ENCODE measurements at places on chromosomes 4 and X.

DNA sequence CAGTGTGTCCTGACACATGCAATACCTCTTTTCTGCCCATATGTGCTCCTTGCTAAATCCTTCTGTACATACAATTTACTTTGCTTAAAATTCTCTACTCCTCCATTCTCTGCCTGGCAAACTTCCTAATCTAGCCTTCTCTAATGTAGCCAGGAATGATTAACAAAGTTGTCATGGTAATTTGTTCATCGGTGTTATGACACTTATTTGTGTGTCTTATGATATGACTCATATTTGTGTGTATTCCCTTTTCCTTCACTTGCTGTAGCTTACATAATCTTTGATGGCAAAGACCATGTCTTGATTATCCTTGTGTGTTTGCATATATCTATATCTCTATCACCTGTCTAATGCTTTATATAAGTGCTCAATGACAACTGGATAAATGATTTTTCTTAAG, 133.3 kb downstream of the COL25A1 start:
- DNase-seq = no peak

- DNase-seq = no peak
Measured at GRCh38 chr4:92789741-92790140, 486.0 kb downstream of the GRID2 start.

GRCh38 chrX:69813677-69814076, 197.8 kb downstream of the EDA start:
- DNase-seq = no peak

DNA sequence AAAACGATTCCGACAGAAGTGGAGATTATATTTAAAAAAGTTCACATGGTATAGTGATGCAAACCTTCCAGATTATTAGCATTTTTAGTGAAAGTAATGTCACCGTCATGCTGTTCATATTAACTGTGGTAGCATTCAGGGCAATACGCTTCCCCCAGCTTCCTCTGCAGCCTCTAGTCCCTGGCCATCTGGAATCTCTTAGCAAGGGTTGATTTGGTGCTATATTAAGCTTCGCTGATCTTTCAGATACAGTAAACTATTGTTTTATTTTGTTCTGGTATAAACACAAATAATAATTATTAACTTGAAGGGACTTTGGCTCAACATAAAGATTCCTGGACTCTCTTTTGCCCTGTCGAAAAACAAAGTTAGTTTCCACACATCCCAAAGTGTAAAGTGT, 1080.5 kb upstream of the TENM3 start:
- no peak for DNase-seq

DNA sequence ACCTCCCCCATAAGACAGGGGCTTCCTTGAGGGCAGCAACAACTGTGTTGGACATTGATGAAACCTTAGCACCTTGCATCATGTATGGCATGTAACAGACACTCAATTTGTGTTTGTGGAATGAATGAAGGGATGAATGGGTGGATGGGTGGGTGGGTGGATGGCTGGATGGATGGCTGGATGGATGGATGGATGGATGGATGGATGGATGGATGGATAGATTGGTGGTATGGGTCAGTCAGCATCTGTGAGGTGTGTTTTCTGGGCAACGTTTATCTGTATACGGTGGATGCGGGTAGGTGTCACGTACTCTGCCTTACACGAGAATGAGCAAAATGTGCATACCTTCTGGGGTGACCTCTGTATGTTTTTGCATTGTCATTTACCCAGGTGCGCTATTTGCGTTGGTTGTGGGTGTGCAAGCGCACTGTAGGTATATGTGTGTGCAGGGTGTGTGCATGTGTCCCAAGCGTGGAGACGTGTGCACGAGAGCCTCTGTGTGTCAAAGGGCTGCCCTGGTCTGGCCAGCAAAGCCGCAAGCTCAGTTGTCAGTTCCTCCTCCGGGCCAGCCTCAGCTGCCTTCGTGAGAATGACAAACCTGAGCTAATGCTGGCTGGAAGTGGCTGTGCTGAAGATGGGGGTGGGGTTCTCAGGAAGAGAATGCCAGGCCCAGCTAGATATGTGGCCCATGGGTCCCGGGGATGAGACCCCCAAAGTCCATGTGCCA, 26.5 kb downstream of the ELF4 start:
- DNase-seq = no peak

- DNase-seq = no peak
Measured at GRCh38 chrX:41692162-41692749, 3.5 kb downstream of the GPR34 start.

DNA sequence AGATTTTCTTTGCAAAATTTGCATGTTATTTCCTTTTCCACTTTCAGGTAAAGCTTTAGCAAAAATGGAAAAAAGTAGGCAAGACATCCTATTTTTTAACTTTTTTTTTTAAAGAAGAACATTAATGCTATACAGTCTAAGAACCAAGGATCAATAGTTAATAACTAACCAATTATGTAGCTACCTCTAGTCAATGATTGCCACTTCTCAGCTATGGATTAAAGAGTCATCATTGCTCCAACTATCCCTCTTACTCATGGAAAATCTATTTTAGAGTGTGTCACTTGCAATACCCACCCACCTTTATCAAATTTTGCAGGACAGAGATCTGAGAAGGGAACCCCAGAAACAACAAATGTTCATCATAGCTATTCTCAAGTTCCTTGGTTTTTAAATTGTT, 223.1 kb downstream of the ANK2 start:
- no peak for DNase-seq

GRCh38 chr4:174211622-174212044, 71.8 kb downstream of the FBXO8 start:
- DNase-seq = no peak

GRCh38 chr4:141684785-141685184, 48.4 kb downstream of the IL15 start:
- no peak for DNase-seq

GRCh38 chr4:138049355-138049754, 192.8 kb downstream of the SLC7A11 start:
- no peak for DNase-seq

- DNase-seq = no peak
Measured at GRCh38 chrX:125101971-125102755, 217.5 kb upstream of the TEX13C start.

DNA sequence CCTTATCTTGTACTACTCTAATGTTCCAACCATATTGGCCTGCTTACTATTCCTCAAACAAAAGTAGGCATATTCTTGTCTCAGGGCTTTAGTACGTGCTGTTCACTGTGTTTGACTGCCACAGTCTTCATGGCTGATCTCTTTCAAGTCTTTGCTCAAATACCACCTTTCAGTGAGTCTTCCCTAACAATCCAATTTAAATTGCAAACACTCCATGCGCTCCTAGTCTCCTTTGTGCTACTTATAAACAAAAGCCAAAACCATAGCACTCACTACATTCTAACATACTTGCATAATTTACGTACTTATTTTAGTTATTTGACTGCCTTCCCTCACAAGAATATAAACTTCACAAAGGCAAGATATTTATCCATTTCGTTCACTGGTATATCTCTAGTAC, 1.7 kb upstream of the ART3 start:
- DNase-seq = no peak

DNA sequence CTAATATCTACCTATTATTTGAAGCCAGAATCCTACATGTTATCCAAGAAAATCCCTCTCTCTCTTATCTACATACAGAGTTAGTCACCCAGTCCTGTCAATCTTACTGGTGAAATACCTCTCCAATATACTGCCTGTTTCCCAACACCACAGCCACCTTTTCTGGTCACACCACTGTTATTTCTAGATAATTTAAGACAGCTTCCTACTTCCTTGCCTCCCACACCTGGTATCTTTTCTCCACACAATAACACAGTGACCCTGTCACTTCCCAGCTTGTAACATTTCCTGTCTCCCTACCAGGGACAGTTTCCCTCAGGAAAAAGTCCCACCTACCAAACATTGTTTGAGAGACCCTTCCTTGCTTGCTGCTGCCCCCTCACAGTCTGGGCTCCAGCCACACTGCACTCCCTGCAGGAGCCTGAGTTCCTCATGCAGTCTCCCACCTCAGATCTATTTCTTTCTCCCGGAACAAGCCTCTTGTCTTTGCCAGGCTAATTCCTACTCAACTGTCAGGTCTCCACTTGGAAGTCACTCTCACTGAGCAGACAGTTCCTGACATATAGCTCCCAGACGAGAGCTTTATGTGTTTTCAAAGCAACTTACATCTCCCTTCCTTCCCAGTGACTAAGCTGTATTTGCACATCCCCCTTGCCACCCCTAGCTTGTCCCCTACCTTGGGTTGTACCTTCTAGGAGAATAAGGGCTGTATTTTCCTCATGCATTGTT, 73.6 kb upstream of the QRFPR start:
- DNase-seq = no peak

GRCh38 chrX:49019599-49020249, 17.7 kb upstream of the GRIPAP1 start:
- no peak for DNase-seq

DNA sequence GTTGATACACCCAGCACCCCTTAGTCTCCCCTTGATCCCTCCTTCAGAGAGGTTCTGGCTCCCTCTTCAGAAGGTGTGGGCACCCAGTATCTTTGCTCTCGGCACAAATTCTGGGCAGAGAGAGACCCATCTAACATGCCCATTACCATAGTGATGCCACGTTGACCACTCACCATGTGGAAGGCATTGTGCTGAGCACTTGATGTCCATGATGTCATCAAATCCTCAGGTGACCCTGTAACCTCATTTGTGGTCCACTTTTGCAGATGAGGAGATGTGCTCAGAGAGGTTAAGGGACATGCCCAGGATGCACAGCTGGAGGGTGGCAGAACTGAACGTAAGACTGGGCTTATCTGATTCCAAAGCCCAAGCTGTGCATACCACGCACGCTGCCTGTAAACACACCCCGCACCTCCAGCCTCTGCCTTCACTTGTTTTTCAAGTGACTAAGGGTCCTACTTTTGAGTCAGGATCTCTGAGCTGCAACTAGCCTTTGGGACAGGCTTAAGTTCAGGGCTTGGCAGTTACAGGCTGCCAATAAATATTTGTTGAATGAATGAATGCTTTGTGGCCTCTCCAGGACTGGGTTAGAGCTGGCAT, 55.2 kb downstream of the HTRA3 start:
- no peak for DNase-seq

DNA sequence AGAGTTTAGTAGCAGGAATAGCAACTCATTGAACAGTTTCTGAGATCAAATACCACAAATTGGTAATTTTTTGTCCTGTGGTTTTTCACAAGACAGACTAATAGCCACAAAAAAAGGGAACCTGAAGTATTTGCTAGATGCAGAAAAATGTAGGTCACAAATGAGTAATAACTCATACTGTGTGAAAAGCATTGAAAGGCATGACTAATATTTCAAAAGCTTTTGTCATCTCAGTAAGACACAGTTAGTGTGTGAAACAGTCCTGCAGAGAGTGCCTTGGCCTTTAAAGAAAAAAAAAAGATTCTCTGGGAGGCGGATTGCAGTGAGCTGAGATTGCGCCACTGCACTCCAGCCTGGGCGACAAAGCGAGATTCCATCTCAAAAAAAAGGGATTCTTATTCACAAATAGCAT, 31.4 kb upstream of the SLC25A31 start:
- no peak for DNase-seq

- peak; percentile 7 for DNase-seq
Measured at GRCh38 chr4:40046311-40046980, 10.2 kb upstream of the N4BP2 start.

DNA sequence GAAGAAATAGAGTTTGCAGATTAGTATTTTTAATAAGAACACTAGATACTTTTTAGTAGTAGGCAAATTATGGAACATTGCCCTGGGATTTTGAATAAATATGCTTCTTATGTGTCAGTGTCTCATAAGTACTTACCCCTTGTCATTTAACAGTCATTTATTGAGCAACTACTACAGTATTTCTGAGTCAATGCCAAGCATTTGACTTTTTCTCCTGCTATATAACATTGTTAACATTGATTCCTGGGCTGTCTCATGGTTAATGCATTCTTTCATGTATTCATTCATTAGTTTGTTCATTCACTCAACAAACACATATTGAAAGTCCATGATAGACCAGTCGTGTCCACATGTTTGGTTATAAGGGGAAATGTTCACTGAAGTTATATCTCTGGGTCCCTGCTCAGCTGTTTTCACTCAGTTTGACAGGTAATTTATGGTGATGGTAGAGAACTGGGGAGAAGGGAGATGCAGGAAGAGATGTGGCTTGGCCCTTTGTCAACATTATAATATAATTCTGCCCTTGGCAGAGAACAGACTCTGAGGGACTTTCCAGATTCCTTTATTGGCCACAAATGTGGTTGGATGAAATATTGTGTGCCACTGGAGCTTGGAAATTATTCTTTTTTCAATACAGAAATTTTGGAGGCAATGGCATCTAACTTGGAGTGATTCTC, 49.8 kb downstream of the OSTC start:
- DNase-seq = no peak

- DNase-seq = peak; percentile 12
Measured at GRCh38 chr4:63578383-63578782, 830.9 kb downstream of the TECRL start.

GRCh38 chr4:112593438-112594133, 43.1 kb downstream of the ZGRF1 start:
- DNase-seq = no peak

- DNase-seq = no peak
Measured at GRCh38 chr4:2066571-2067445, 7.7 kb downstream of the NAT8L start.

DNA sequence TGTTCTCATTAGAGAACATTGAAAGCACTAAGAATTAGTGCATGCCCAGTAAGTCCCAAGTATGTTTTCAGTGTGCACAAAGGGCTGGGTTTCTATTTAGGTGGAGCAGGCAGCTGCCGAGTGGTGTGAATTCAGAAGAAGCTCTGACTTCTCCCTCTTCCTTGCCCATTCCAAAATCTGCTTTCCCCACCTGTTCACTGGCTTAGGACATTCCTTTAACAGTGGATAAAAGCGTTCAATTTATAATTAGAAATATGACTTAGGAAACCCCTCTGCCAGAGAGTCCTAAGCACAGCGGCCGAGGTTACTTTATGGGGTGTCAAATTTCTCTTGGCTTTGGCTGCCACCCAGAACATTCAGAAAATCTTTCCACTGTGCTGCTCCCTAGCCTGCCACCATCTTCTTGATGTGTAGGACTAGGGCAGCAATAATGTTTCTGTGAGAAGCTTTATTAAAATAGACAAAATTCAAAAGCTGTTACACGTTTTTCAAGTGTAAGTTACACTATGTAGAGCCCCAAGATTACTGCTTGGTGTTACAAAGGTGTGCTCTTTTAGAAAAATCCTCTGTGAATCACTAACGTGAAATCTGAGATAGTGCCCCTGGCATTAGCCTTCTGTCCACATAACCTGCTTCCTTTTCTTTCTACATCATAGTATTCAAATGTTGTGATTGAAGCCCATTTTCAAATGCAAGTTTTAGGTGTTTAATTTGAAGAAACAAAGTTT, 191.6 kb upstream of the ANKRD50 start:
- peak; percentile 51 for DNase-seq
